ENCODE measurements at places on chromosomes 2 and 18.

DNA sequence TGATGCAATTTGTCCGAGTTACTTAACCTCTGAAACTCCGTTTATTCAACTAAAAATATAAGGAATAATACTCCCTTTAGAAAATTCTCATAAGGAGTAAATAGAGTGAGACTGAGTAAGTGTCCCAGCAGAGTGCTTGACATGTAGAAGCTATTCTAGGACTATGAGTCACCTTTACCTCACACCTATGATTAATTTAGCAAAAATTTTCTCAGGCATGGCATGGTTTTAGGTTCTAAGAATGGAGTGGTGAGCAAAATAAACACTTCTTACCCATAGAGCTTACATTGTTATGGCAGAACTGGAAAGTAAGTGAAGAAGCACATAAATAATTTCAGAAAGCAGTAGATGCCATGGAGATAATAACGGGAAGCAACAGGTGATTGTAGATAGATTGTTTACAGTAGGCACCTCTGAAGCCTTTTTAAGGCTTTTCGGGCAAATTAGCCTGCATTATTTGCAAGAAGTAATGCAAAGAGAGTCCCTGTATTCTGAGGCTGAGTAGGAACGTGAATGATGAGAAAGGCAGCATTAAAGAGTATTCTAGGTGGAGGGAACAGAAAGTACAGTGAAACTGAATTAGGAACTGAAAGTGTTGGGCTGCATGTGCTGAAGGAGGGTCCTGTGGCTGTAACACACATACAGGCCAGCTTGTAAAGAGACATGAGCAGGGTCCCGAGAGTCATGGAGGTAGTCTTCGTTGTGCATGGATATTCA, 209.2 kb downstream of the ZNF407 start:
- DNase-seq, result no peak

- DNase-seq, result no peak
These were observed 26.8 kb downstream of the AAK1 start for GRCh38 chr2:69616755-69617154.

GRCh38 chr2:42879913-42880737, 87.7 kb upstream of the HAAO start:
- no peak for DNase-seq

DNA sequence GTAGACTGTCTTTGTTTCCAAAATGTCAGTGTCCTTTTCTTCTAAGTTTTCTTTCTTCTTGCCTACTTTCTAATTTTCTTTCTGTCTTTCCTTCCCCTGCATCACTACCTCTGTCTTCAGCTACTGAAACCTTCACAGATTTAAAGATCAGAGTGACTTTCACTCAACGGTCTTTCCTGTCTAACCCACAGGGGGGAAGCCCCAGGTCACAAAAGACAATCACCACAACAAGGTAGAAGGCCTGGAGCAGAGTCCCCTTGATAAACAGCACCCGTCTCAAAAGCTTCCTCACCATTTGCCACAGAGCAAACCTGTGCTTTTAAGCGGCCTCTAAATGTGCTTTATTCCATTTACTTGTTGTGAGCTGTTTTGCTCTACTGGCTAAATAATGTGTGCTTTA, 665.4 kb downstream of the BCL11A start:
- no peak for DNase-seq

GRCh38 chr2:179850188-179850587, 11.2 kb downstream of the ZNF385B start:
- no peak for DNase-seq

- DNase-seq, result no peak
These were observed 15.8 kb downstream of the SLC14A2 start for GRCh38 chr18:45631077-45631476.

- no peak for DNase-seq
These were observed 30.6 kb upstream of the FAM237A start for GRCh38 chr2:206611736-206612135.

DNA sequence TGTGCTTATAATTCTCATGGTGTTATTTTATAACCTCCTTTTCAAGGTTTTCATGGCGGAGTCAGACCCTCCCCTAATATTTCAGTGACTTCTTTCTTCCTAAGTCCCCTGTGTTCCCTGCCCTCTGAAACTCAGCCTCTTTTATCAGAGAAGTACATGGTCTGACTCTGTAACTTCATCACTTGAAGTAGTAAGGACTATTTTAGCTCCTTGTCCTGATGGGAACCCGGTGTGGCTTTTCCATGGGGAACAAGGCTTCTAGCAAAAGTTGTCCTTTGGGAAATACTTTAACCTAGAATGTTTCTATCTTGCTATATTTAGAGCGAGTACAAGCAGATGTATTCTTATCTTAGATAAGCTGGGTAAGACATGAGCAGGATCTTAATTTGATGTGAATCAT, 117.5 kb downstream of the TRIB2 start:
- DNase-seq, result no peak

DNA sequence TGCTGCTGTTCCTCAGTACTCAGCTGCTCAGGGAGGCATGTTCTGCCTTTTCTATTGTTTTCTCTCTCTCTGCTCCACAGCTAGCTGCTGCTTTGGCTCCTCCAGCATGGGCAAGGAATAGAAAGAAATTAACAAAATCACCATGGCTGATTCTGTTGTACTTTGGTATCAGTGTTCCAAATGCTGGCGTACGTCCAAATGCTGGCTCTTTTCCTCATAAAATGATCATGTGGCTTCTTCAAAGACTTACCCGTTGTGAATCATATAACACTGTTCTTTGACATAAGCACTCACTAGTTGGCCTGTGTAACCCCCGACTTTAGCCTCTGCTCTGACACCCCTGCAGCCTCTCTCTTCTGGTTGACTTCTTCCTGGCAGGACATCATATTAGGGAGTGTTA, 547.6 kb downstream of the CPS1 start:
- DNase-seq, result no peak

DNA sequence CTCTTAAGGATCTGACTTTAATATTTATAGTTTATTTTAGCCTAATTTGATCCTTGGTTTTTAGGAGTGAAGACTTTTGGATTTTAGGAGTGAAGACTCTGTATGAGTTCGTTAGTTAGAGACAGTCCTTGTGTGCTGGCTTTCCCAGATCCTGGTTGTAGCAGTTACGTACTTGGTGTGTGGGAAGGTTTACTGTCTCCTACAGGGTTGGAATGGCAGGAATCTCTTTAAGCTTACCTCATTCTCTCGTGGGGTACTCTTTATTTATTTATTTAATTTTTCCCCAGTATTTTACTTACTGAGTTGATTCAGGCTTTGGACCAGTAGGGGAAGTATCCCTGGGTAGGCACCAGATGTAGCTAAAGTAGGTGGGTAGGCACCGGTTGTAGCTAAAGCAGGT, 1.8 kb upstream of the CXCR2 start:
- DNase-seq, result no peak

DNA sequence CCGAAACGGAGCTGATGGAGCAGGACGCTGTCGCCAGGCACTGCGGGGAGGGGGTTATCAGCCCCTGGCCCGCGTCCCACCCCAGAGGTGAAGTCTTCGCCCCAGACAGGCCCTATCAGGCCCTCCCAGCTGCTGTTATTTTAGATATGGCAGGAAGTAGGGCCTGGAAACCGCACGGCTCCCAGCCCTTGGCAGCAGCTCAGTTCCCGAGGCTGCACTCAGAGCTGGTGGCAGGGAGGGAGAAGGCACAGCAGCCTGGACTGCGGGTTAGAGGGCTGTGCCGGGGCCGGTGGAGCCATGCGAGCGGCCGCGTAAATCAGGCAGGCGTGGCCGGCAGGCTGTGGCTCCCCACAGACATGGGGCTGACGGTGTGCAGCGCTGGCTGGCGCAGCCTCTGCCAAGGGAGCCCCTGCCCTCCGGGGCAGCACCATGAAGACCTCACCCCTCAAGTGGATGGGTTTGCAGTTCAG, 111.4 kb downstream of the NFATC1 start:
- no peak for DNase-seq

DNA sequence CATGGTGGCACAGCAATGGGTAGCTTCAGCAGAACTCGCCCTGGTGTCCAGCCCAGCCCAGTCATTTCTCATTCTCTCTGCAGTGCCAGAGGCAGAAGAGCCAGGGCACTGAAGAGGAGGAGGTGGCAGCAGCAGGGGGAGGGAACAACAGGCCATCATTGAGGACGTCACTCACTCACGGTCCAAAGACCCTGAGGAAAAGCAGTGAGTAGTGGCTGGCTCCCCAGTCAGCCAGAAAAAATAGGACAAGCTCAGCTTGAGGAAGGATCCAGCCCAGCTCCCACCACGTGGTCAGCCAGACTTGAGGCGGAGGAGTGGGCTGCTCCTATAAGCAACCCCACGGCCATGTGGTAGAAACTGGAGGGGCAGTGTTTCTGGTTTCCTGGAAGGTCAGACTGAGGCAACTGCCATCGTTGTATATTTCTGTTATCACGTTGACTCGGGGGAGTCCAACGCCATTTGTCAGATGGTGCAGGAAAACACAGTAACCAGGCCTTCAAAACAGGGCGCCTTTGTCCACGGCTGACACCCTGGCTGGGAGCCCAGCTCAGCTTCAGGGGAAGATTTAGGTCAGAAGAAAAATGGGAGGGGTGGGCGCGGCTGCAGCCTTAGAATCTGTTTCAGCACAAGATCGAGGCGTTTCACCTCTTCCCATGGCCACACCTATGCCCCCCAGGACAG, 19.0 kb upstream of the TMEM247 start:
- no peak for DNase-seq

- no peak for DNase-seq
These were observed 664.4 kb upstream of the SLC8A1 start for GRCh38 chr2:41116106-41116797.

GRCh38 chr18:65938592-65939372, 188.0 kb downstream of the CDH7 start:
- no peak for DNase-seq

DNA sequence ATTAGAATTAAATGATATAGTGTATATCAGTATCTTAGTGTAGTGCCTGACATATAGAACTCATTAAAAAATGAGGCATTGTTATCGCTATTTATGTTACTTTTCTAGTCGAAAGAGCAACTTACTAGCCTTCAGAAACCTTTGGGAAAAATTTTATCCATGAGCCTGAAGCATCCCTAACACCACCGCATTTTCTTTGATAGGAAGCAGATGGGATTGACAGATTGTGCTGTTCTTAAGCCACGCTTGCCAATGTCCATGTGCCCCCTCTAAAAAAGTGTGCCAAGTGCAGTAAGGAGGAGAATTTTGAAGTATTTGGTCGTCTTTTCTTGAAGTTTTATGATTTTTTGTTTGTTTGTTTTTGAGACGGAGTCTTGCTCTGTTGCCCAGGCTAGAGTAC, 29.1 kb downstream of the PPM1B start:
- no peak for DNase-seq

DNA sequence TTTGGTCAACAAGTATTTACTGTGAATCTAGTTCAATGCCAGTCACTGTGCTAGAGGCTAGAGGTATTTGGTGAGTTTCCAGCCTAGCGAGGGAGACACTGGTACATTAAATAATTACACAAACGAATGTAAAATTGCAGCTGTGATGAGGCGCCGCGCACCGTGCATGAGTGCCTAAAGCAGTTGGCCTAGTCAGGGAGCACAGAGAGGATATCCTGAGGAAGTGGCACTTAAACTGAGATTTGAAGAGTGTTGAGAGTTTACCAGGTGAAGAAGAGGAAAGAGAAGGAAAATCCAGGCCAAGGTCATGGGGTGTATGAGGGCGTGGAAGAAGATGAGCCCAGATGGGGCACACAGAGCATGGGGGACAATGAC, 157.6 kb upstream of the NDUFV2 start:
- DNase-seq, result no peak

GRCh38 chr18:77062518-77063003, 70.0 kb downstream of the MBP start:
- peak; percentile 32 for DNase-seq

DNA sequence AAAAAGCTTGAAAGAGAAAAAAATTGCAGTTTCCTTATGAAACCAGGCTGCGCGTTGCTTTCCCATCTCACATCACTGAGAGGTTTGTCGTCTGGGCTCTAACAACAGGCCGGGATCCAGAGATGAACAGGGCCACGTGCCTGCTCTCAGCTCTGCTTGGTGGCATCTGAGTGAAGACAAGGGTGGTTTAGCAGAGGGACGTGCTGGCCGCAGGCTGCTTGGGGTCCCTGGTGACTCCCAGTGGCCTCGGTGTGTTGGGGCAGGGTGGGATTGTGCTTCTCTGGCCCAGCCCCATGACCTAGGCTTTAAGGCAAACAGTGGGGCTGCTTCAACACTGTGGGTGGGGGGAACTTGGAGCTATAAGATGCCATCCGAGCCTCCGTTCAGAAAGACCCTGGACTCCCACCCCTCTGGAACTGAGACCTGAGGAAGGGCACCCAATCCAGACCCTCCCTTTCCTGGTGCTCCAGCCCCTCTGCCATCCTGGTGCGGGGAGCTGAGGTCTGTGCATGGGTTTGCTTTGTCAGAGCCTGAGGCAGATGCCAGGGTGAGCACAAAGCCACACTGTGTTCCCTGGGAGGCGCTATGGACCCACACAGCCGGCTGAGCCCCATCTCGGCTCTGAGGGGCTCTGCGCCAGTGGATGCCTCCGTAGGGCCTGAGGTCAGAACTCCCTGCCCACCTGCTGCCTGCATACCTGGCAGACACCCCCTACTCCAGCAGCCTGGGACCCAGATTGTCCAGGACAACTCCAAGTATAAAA, 18.4 kb upstream of the HPCAL1 start:
- no peak for DNase-seq

DNA sequence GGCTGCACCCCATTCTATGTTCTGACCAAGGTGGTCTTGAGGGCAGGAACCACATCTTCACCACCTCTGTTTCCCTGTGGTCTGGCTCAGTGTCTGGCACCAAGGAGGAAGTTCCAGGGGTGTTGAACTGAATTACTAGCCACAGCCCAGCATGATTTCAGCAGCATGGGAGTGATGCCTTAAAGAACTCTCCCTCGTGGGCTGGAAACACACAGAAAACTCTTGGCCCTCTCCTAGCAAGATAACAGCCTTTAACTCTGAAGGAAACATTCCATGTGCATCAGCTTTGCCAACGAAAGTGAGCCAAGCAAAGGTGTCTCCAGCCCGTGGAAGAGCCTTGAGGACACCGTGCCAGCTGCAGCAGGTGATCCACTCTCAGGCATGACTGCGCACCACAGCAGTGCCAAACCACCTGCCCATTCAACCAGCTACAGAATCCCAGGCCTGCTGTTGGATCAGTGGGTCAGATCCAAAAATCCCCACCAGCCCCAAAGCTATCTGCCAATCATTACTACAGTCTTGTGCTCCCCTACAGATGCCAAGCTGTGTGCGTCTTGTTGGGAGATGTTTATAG, 124.8 kb downstream of the TTC32 start:
- no peak for DNase-seq
